Suppressor macrophage treated with lipopolysaccharide for 1 hour (primary cell): ENCODE measurements at places on chromosomes 12 and 14.
A peak's percentile ranks its signal among the peaks of the same experiment; 100 is the strongest.

GRCh38 chr12:103884316-103884715 lies 43.3 kb upstream of the NT5DC3 start:
- DNase-seq, result peak; percentile 56

- DNase-seq, result no peak
These were observed 5.6 kb downstream of the RDH11 start for GRCh38 chr14:67690011-67690410.

DNA sequence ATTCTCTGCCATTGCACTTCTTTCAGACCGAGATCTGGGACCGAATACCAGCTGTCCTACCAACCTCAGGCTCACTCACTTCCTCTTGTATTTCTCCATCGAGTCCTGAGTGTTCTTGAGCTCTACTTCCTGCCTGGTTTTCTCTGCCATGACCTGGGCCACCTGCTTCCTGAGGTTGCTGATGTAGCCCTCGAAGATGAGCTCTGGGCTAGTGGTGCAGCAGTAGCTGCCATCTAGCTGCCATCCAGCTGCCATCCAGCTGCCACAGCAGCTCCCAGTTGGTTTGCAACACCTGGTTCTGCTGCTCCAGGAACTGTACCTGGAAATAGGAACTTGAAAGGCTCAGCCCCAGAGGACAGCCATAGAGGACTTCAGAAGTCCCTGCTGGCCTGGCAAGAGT lies 15.0 kb upstream of the KRT73 start:
- DNase-seq, result no peak

DNA sequence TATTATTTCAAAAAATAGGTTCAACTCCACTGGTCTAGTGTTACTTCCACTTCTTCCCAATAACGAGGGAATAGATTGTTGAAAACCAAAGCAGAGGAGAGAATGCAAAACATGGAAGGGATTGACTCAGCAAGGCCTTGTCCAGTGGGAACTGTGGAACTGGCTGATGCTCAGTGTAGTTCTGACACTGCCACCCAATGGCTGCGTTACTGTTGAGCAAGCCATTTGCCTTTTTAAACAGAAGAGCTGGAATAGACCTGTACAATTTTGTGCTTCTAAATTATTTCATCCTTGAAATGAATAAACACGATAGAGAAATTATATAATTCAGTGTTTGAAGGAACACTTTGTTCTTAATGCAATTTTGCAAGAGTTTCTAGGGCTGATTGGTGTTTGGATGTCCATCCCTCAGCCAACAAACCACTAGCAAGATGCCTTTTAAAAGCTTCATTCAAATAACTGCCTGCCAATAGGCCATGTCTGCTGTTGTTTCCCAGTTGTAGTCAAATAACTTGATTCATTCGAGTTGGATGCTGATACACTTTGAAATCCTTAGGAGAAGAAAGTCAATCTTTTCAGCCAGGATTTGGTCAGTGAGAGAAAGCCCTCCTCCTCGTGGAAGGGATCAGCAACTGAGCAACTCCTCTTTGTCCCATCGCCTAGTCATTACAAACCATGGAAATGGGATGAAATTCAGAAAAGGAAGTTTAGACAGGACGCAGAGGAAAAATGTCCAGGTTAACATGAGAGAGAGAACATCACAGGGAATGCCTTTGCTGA lies 7.3 kb upstream of the MGP start:
- DNase-seq, result no peak

- DNase-seq, result no peak
These were observed 9.1 kb downstream of the TMEM233 start for GRCh38 chr12:119602734-119603094.

- DNase-seq, result peak; percentile 22
These were observed 40.2 kb upstream of the APPL2 start for GRCh38 chr12:105275997-105276733.

GRCh38 chr12:63294327-63294632 lies 143.3 kb upstream of the AVPR1A start:
- no peak for DNase-seq

DNA sequence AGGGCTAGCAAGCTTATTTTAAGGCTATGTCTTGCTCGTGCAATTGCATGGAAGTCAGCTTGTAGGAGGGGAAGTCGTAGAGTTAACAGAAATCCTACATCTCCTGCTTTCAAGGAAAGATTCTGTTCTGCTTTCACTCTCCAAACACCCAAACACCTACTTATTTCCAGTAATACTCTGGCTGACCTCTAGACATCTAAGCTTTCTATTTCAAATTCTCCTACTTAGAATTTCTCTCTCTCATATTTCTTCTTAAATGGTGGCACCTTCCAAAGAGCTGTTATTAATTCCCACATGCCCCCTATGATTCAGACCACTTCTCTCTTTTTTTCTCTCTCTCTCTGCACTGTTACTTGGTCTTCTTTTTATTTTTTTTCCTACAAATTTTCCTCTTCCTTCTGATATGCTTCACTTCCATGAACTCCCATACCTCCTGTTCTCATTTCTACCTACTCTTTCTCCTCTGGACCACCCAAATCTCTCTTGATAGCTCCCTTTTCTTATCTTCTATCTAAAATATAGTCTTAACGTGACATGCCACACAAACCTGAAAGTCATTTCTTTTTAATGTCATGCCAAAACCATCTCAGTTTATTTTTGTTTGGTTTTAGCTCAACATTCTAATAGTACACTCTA lies 90.8 kb downstream of the RPS6KA5 start:
- DNase-seq, result peak; percentile 58

DNA sequence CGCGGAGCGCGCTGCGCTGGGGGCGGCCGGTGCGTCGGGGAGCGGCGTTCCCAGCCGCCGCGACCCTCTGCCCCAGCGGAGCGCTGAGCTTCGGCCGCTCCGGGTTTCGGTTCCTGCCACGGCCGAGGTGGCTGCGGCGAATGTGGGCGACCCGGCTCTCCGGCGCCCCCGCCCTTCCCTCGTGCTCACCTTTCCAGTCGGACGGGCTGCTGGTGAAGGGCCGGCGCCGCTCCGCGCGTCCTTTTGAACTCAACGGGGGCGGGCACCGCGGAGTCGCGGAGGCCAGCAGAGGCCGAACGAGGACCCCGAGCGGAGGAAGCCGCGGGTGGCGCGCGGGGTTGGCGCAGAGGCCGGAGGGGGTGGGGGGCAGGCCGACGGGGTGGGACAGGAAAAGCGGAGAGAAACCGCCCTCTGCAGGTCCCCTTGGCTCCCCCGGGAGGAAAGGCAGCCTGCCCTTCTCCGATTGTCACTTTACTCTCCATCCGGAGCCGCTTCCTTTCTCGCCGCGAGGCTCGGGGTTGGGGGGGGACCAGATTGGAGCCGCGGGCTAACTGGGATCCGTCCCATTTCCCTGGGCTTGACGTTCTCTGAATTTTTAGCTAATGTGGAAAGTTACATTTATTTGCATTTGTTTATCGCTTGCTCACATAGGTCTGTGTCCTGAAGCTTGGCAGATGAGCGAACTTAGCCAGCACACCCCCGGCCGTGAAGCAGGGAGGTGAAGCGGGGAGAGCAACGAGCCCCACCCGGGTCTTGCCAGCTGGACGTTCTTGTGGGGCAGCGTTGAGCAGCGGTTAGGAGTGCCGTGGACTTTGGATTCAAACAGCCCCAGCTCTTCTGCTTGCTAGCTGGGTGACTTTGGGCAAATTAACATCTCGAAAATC lies at the start of gene SMAGP:
Gene SMAGP, minus strand, starts transcription at position 349 of the 884 bp plus-strand sequence. CDS start 1,137 bp downstream, outside the sequence.
- DNase-seq, result peak; percentile 71

DNA sequence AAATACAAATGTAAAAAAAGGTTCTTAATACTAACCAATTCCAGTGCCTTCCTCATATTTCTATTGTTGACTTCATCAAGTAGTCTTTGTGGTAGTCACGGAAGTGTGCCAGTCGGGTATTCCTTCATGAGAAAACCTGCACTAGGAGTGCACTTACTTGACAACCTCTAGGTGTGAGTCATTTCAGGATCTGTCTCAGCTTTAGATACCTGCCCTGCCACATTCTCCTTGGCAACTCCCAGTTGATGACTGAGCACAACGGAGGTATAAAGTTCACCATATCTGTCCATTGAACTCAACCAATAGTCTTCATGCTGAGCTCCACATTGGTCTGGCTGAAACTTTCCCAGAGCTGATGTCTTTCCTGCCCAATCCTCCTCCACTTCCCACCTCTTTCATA lies 215.7 kb downstream of the SYT10 start:
- DNase-seq, result no peak

DNA sequence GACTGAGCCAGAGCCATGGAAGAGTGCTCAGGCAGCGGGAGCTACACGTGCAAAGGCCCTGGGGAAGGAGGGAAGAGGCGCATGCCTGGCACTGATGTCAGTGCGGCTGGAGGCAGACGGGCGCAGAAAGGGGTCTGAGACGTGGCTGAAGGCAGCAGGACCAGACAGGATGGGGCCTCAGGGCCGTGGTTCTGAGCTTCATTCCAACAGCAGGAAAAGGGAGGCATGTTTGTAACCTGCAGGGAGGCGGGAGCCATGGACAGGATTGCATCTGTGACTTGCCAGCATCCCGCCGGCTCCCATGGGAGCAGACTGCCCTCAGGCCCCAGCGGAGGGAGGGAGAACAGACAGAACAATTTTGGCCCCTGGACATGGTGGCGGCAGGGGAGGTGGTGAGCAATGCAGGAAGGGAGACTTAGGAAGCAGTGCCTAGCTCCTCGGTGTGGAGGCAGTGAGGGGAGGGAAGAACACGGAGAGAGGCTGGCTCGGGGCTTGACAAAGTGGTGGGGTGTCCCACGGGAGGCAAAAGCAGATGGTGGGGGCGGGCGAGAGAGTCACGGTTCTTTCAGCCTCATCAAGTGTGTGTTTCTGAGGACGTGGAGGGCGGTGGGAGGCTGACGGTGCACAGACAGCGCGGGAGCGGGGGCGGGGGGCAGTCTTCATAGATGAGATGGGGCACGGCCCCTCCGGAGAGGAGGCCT lies 33.3 kb upstream of the INF2 start:
- no peak for DNase-seq

DNA sequence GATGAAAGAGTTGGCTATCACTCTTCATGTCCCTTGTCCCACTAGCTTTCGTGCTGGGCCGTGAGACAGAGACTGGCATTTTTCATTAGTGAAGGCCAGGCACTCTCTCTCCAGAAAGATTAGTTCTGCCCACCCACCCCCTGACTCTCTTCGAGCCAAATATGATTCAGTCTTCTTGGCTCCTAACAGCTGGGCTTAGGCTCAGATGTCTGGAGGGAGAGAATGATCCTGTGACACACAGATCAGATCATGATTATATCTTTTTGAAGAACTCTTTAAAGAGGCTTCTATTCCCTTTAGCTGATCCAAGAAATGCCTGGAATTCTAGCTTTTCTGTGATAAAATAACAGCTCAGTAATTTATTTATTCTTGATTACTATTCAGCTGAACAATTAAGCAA lies 5.2 kb upstream of the GNG2 start:
- no peak for DNase-seq

DNA sequence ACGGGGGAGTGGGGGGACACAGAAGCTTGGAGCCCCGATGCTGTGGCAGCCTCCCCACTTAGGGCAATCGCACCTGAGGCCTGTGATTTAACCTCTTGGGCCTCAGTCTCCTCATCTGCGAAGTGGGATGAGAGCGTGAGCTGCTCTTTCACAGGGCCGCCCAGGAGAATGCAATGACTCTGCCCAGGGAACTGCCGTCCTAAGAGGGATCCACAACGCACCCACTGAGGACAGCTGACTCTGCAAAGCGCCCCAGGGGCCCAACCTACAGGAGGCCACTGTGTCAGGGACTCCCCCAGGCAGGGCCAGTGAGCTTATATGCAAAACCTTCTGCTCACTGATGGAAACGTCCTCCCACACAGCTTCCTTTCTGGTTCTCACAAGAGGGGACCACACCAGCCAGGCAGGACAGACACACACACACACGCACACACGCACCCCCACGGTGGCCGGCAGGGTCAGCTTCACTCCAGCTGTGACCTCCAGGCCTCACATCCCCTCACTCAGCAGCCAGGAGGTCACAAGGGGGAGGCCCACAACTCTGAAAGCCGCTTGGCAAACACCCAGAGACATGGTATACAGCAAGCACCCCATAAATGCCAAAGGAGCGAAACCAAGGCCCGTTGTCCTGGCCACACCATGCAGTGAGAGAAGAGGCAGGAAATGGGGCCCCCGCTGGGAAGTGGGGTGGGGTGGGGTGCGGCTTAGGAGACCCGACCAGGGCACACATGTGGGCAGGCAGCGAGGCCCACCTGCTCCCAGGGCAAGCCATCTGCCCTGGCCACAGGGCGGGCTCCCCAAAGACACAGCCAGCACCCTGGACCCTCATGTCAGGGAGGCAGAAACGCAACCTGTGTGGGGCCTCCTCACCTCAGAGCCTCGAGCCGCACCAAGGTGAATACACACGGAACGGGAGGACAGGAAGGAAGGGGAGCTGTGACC lies 73.3 kb downstream of the NCOR2 start:
- DNase-seq, result peak; percentile 80
